ENCODE measurements at places on chromosomes 1 and 21.

- peaks cover 4% of the 10 kb centered on the region for H3K36me3 ChIP-seq
- no peaks in the 10 kb centered on the region for H3K4me1 ChIP-seq
- H3K27me3 ChIP-seq, result no peaks in the 10 kb centered on the region
- DNase-seq, result peak; percentile 57
These were observed 569 bp downstream of the FALEC start for GRCh38 chr1:150516050-150516591.

GRCh38 chr21:37869661-37870060 lies 46.6 kb downstream of the KCNJ6 start:
- no peaks in the 10 kb centered on the region for H3K36me3 ChIP-seq
- H3K27me3 ChIP-seq, result peaks cover 54% of the 10 kb centered on the region
- H3K27ac ChIP-seq, result no peak overlapping the region
- DNase-seq, result no peak
- no peak overlapping the region for H3K4me3 ChIP-seq
- H3K4me1 ChIP-seq, result no peaks in the 10 kb centered on the region

GRCh38 chr1:103267266-103267665 lies 158.9 kb upstream of the COL11A1 start:
- no peak overlapping the region for H3K27ac ChIP-seq
- no peaks in the 10 kb centered on the region for H3K36me3 ChIP-seq
- H3K27me3 ChIP-seq, result no peaks in the 10 kb centered on the region
- no peak for DNase-seq
- no peak overlapping the region for H3K4me3 ChIP-seq
- H3K4me1 ChIP-seq, result no peaks in the 10 kb centered on the region

DNA sequence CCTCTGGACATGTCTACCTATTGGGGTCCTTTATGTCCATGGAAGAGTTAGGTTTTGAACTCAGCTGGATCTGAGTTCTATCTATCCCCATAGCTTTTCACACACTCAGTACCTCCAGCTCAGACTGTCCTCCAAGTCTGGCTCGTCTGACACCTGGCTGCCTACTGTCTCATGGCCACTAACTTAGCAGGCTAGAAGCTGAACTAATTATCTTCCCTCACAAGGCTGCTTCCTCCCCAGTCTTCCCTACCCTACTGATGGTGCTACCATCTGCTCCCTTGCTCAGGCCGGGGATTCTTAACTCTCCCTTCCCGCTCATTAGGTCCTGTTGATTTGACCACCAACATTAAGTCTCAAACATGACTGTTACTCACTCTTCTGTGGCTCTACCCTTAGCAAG lies 13.4 kb downstream of the VANGL2 start:
- H3K27me3 ChIP-seq, result no peaks in the 10 kb centered on the region
- DNase-seq, result no peak
- no peak overlapping the region for H3K4me3 ChIP-seq
- H3K4me1 ChIP-seq, result peaks cover 4% of the 10 kb centered on the region
- no peaks in the 10 kb centered on the region for H3K36me3 ChIP-seq

GRCh38 chr1:45007311-45007710 lies 3.8 kb downstream of the HECTD3 start:
- no peaks in the 10 kb centered on the region for H3K27me3 ChIP-seq
- no peak for DNase-seq
- H3K4me3 ChIP-seq, result no peak overlapping the region

All from A673 (cell line).